ENCODE measurements at places on chromosomes 11 and 22. TPM values are rescaled to one million over a fixed set of nuclear protein-coding genes. Genes with fewer than 3 reads are reported as not detected.
A peak's percentile ranks its signal among the peaks of the same experiment; 100 is the strongest.

Gene FOLR1
- total RNA-seq: 1.5 TPM

Gene CARNS1
- total RNA-seq: 0.23 TPM

Gene APOBEC3F
- 8.5 TPM for total RNA-seq

Gene CDCA5
- total RNA-seq: 45.4 TPM

Gene GRK3
- 3.0 TPM for total RNA-seq

Gene CELSR1
- 85.0 TPM for total RNA-seq

Gene NPTXR
- 0.72 TPM for total RNA-seq

Gene CHRM4
- not detected for total RNA-seq

Gene CNGA4
- not detected for total RNA-seq

Gene CST6
- 89.1 TPM for total RNA-seq

DNA sequence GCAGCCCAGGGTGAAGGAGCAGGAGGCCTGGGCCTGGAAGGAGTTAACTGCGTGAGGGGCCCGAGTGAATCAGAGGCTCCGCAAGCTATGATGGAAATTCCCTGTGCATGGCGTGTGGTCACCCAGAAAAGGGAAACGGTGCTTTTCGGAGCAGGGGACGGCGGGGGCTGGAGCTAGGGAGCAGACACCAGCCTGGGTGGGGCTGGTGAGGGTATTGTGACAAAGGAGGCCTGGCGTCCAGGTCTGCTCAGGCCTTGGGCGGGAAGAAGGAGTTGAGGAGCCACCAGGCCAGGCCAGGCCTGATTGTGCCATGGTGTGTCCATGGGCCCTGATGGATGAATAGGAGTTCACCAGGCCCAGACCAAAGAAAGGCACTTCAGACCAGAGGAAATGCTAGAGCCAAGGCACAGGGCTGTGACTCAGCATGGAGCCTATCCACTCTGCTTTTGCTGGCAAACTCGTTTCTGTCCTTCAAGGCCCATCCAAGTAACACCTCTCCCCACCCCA, 12.8 kb upstream of the SPI1 start:
- no peak for DNase-seq

- DNase-seq: no peak
Observed at GRCh38 chr11:83600661-83601060, 314.5 kb upstream of the CCDC90B start.

- no peak for DNase-seq
Observed at GRCh38 chr11:92735039-92735438, 234.4 kb upstream of the MTNR1B start.

DNA sequence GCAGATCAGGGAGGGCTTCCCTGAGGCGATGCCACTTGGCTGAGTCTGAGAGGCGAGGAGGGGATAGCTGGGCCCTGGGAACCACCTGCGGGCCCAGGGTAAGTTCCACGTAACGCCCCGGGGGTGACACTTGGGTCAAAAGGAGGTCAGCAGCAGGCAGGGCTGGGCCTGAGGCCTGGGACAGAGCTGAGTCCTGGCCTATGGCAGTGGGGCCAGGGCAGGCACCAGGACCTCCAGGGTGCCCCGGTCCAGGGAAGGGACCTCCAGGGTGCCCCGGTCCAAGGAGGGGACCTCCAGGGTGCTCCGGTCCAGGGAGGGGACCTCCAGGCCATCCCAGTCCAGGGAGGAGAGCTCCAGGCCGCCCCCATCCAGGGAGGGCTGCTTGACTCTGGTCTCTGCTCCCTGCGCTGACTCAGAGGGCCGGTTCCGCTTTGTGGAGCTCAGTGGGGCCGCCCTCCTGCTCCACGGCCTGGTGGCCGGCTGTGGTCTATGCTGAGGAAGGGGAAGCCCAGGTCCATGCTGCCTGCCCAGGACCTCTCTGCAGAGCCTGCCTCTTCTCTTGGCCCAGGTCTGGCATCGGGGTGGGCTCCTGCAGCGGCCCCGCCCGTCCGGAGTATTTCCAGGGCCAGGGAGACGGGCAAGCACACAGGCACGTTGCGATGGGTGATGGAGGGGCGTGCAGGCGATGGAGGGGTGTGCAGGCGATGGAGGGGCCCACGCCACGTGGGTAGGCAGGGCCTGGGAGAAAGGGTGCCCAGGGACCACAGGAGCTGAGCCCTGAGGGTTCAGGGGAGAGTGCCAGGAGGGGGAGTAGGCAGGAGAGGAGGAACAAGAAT, 19.5 kb upstream of the WNT7B start:
- no peak for DNase-seq

GRCh38 chr11:69231466-69232018, 62.4 kb upstream of the MYEOV start:
- no peak for DNase-seq

DNA sequence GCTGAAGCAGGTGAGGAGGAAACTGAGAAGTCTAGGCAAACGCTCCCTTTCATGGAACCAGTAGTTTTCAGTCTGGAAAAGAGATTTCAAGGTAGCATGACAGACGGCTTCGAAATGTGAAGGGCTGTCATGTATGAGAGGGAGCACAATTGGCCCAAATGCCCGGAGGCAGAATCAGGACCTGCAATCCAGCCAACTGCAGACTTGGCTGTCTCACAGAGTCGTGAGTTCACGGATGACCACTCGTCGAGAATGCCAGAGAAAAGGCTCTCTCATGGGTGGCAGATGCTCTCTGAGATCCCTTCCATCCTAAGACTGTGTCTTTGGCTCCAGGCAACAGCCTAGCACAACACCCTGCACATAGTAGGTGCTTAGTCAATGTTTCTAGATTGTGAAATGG, 134.8 kb downstream of the DSCAML1 start:
- no peak for DNase-seq

GRCh38 chr11:88173956-88174355, 1.3 kb downstream of the RAB38 start:
- DNase-seq: no peak

DNA sequence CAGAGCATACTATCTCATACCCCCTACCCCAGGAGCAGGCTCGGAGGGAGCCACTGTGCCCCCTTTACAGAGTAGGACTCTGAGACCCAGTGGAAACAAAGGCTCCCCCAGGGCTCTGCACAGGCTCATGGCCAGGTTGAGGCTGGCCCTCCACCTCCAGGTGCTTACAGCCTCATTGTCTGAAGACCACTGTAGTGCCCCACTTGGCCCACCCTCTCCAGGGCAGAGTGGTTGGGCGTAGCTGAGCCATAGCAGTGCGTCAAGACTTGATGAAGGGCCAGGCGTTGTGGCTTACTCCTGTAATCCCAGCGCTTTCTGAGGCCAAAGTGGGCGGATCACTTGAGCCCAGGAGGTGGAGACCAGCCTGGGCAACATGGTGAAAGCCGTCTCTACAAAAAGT, 1.7 kb downstream of the ANKRD13D start:
- DNase-seq: no peak

DNA sequence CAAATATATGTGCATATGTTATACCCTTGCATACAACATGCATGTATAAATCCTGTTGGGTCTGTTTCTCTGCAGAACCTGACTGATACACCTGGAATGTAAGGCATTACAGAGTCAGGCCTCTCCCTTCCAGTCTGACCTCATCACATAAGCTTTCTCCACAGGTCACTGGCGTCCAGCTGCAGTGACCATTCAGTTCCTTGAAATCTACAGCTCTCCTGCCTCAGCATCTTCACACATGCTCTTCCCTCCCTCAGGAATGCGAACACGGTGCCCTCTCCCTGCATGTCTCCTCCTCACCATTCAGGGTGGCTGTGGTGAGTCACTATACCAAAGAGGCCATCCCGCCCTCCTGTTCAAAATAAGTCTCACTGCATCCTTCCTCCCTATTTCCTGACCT, 657.8 kb upstream of the B3GAT1 start:
- peak; percentile 22 for DNase-seq

- no peak for DNase-seq
Observed at GRCh38 chr11:32939046-32939445, 46.4 kb downstream of the QSER1 start.

DNA sequence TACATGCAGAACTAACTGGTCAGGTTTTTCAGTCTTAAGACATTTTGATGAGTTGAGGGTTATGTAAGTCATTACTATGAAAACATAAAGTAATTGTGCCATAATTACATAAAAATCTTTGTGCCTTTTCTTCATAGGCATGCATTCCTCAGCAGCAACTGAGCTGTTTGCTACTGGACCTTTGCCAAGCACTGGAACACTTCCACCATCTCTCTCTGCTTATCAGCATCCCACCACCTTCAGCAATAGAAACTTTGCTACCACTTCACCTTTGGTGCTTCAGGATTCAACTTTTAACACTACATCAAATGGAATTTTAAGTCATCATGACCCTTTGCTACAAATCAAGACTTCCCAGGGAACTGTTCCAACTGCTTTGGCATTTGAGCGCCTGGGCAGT, 39.0 kb downstream of the QSER1 start:
- DNase-seq: no peak

DNA sequence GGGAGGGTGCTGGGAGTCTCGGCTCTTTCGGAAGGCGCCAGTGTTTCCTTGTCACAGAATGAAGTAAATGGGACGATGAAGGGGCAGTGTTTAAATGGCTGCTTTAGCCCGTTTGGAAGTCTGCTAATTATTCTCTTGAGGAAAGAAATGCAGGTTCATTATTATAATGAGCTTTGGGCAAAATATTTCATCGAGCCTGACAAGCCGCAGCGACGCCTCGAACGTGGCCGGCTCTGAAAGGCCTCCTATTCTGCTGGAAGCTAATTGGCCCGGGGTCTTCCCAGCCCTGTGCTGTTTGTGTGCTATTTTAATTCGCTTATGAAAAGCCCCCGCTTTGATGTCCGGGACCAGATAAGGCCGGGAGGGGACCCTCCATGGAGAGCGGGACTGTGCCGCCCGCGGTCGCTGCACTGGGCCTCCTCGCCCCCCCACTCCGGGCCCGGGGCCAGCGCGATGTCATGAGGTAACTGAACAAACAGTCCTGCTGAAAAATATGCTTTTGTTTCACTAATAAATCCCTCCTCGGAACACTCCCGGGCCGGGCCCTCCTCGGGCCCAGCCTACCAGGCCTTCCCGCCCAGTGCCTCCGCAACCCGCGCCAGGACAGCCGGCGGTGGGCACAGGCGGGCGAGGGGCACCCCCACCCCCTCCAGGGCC, 78.4 kb downstream of the CDKN1C start:
- DNase-seq: no peak

GRCh38 chr11:75583718-75584658, 21.9 kb downstream of the SERPINH1 start:
- no peak for DNase-seq

- no peak for DNase-seq
Observed at GRCh38 chr11:85626496-85626895, 648 bp downstream of the DLG2 start.

DNA sequence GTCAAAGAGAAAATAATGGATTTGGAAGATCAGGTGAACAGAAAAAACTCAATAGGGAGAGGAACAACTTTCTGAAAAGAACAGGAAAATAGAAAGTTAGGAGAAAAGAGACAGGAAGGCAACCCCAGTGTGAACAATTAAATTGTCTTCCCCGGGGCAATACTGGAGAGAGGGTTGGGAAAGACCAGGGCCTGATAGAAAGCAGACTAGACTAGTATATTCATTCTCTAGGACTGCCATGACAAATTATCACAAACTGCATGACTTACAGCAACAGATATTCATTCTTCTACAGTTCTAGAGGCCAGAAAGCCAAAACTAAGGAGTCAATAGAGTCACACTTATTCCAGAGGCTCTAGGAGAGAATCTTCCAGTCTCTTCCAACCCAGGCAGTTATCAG, 482.8 kb downstream of the SOX6 start:
- DNase-seq: no peak

DNA sequence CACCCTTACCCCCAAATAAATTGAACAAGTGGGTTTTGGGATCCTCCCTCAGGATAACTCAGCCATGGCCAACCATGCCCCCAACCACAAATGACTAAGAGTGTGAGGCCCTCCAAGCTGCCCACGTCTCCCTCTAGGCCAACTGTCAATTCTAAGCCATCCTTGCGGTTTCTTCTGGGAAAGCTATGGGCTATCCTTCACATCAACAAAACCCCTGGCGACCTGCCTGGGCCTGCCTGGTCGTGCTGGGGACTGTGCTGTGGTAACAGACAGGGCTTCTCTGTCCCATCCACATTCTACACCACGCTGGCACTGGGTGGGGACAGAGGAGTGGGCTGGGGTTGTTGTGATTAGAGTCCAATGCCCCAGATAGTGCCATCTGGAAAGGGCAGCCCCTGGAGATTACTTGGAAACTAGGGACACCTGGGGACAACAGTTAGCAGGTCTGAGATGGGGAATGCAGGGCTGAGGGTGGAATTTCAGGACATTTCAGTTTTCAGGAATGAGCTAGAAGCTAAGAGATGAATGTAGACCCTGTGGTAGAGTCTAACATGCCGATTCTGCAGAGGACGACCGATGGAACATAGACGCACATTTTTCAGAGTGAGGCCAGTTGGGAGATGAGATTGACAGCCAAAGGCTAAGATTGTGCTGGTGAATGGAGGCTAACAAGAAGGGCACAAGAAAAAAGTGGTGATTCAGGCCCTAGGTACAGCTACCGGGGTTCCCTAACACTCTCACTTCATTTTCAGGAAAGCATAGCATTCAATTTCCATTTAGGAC, 131.9 kb downstream of the RASSF10 start:
- no peak for DNase-seq

DNA sequence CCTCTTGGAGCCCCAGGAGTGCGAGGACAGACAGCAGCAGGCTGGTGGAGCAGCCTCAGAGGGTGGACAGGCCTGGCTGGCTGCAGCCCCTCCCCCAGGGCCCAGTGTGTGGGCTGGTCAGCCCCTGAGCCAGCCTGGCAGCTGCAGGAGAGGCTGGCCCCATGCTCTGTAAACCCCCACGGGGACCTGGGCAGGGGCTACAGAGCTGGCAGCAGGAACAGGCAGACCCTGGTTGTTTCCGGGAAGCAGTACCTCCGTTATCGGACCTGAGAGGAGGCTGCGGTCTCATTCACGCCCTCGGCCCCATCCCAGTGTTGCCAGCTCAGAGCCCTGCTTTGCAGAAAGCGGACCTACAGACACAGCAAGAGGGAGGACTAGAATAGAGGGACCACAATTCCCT, 38.5 kb upstream of the COMT start:
- no peak for DNase-seq

GRCh38 chr22:17964156-17964555, 60.2 kb downstream of the MICAL3 start:
- no peak for DNase-seq

- DNase-seq: no peak
Observed at GRCh38 chr22:20052309-20053259, 27.5 kb upstream of the DGCR8 start.

- DNase-seq: no peak
Observed at GRCh38 chr22:27719036-27719347, 82.6 kb downstream of the MN1 start.

DNA sequence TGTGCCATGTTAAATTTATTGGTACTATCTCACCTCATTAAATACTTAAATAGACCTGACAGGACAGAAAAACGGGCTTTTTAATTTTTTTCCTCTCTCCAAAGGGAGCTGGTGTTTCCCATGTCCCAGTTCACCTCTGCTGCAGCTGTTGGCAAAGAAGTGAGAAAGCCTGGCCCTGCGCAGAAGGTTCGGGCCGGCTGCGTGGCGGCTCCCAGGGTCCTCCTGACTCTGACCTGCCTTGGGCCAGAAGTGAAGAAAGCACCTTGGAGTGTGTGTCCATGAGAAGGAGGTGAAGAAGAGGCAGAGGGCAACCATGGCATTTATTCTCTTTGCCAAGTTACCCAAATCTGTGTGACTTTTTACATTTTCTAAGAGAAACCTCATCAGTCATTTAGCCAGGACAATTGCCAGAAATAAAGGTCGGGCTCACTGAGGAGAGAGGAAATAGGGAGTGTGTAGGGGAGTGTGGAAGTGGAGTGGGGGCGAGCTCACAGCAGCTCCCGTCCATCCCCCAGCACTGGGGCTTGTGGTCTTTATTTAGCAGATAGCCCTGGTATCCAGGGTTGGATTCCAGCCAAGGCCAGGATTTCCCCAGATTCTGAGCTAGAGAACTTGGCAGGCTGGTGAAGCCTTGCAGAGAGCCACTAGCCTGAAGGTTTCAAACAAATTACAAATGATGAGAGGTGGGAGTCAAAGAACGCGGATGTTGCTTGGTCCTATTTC, 102.4 kb upstream of the CADM1 start:
- no peak for DNase-seq

Measured in epithelial cell of proximal tubule (primary cell).